Mucosa of descending colon (tissue), 3 donors: ENCODE measurements at places on chromosomes 6 and 20. TPM values are rescaled to one million over a fixed set of nuclear protein-coding genes. Genes with fewer than 3 reads are reported as not detected.

DNA sequence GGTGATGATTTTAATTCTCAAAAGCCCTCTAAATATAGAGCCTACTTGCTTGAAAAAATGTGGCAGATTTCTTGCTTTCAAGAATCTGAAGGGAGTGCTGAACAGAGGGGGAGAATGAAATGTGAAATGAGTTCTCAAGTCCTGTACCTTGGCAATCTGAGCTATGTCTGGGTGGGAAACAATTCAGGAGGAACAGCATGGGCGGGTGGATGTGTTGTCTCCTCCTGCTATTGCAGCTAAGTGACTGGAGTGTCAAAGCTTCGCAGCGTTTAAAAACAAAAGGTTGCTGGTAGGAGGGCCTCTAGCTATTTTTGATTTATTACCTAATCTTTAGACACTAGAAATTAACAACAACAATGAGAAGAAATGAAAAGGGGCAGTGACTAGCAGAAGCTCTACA, 102.5 kb upstream of the ARG1 start:
- DNase-seq = no peak

GRCh38 chr6:84554074-84554473, 210.3 kb downstream of the TBX18 start:
- no peak for DNase-seq

DNA sequence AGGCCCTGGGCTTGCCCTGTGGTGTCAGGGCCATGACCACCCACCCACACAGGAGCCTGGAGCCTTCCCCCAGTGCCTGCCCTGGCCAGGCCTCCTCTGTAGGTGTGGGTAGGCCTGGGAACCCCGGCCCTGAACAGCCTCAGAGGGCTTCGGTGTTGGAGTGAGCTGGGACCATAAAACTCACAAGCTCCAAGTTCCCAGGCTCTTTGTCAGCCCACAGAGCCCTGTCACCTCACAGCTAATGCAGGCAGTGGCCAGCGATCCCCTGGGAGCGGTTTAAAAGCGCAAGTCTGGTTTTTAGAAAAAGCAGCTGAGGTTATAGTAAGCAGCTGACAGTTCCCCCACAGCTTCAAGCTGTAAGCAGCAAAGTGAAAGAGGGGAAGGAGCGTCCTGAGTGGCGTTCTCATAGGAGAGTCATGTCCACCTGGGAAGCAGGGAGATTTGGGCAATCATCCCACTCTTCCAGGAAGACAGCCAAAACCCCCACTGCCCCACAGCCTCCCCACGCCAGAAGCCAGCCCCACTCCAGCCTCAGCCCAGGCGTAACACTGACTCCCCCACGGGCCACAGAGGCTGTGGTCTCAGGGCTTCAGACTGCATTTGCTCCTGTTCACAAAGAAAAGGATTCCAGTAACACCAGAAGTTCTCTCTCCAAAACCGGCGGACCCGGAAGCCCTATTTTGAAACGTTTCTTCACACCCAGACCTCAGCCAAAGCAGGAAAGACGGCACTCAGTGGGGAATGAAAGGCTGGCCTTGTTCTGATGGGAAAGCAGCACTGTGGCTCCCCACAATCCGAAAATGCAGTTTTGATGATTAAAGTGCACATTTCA, 34.3 kb upstream of the FOXC1 start:
- no peak for DNase-seq

DNA sequence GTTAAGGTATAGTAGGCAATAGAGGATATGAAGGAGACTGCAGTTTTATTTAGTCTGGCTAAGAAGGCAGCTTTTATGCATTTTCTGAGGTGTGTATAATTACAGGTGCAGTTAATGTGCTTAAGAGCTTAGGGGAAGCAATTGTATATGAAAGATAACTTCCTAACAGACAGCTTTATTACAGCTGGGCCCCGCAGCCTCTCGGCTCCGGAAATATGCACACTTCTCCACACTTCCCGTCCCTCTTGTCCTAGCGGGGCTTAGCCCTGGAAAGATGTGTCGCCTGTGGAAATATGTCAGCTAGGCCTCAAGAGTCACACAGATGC, 178.4 kb upstream of the ARID1B start:
- DNase-seq = no peak

DNA sequence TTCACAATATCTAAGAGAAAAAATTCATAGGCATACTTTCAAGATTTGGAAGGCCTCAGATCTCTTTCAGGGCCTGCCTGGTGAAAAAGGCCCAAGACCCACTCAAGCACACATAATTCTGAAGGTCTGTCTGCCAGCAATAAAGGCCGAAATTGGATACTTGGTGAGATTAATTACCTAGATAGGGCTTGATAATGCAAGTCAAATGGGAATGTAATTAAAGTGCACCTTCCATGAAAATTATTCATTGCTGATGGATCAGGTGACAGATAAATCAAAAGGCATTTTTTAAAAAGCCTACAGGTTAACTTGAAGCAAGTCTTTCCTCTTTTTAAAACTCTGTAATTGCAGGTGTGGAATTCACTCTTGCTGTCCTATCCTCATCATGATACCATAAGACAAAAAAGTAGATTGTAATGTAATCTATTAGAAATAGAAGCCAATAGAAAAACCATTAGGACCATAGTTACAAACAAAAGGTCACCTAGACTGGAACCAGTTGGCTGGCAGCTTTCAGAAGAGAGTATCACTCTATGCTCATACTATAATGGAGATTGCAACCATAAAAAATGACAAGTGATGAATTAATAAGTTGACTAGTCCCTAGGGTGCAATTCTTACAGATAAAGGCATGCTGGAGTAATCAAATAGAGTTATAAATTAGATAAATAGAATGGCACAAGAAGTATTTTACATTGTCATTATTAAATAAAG, 77.3 kb downstream of the EPHA7 start:
- no peak for DNase-seq

DNA sequence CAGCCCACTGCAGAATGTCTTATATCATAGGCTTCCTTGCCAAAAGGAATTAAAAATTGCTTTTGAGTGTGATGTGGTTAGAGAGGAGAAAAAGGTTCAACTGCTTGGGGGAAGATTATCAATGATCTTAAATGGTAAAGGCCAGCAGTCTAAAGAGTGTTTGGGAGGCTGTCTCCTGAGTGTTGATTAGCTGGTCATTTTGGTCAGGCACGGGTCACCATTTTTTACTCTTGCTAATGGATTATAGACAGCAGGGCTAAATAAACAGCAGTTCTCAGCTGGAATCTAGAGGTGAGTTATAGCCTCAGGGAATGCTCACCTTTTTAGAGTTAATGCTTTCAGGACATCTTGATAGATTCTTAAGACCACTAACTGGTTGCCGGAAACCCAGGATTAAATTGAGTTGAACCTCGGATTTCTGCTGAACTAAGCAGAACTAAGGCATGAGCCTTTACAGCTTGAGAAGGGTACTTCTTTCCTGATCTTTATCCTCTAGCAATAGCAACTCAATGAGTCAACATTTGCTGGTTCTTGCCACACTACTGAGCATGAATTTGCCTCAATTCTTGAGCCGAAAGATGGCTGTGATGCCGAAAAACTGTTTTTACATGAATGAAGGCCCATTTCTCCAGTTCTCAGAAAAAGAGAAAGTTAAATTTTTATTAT, 120.4 kb downstream of the LRRC1 start:
- DNase-seq = no peak

DNA sequence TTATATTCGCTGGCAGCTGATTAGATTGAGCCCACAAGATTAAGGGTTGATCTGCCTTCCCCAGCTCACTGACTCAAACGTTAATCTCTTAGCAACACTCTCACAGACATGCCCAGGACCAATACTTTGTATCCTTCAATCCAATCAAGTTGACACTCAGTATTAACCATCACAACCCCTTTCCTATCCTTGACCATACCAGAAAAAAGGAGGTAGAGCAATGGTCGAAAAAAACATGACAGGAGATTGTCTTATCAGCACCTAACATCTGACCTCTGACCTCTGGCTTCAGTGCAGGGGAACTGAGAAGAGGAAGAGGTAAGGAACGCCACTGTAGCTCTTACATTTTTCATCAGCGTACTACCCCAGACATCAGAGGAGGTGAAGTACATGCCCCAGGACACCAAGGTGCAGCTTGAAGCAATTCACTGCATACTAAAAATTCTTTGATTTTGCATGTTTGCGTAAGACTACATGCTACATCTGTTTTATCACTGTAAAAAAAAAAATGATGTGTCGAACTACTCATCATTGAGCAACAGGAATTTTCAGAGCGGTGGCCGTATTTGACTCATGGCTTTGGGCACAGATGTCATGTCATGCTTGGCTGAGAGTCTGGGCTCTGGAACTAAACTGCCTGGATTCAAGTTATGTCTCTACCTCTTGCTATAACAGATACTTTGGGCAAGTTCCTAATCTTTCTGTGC, 188.0 kb upstream of the TAB2 start:
- no peak for DNase-seq

DNA sequence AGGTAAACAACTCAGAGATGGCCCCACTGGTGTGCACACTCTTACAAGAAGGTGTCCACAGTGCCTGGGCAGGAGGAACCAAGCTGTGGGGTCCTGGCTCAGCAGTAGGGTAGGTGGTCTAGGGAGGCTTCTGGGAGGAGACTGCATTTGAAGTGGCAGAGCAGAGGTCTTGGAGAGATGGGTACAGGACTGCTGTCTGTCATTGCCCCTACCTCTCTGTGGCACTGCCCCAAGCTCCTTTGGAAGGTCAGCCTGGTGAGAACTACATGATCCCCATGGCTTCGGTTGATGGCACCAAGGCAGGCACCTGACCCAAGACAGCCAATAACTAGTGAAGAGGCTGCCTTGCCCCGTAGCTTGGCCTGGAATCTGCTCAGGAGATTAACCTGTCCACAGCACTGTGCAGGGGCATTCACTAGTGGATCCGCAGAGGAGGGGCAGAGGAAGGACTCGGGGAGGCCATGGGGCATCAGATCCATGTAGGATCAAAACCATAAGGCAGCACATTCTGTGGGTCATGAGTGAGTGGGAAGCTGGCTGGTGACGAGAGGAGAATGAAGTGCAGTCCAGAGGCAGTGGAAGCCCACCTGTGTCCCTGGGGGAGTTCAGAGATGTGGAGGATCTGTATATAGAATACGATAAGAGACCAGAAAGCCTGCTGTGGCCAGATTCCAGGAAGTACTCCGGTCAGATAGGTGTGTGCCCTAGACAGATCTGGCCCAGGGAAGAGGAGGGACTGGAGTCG, 162.0 kb downstream of the GRM4 start:
- peak; percentile 33 for DNase-seq

DNA sequence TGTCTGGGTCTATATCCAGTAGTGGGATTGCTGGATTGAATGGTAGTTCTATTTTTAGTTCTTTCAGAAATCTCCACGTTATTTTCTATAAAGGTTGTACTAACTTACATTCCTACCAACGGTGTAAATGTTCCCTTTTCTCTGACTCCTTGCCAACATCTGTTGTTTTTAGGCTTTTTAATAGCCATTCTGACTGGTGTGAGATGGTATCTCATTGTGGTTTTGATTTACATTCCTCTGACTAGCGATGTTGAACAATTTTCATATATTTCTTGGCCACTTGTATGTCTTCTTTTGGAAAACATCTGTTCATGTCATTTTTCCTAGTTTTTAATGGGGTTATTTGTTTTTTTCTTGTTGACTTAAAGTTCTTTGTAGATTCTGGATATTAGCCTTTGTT, 99.3 kb downstream of the BMP2 start:
- DNase-seq = no peak

DNA sequence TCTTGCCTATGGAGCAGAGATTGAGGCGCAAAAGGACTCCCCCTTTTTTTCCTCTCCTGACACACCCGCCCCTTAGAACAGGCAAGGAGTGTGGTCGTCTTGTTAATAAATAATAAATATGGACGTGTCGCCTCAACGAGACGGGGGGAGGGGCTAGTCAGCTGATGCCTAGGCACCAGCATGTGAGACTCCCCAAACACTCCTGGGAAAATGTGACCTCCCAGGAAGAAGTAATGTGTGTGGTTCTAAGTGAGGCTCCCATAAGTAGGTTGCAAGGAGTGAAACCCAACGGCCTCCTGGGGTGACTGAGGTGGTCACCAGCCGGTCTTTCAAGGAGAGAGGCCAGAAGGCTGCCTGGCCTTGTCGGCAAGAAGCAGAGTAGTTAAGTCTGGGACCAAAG, 1.1 kb upstream of the FAXC start:
- no peak for DNase-seq

DNA sequence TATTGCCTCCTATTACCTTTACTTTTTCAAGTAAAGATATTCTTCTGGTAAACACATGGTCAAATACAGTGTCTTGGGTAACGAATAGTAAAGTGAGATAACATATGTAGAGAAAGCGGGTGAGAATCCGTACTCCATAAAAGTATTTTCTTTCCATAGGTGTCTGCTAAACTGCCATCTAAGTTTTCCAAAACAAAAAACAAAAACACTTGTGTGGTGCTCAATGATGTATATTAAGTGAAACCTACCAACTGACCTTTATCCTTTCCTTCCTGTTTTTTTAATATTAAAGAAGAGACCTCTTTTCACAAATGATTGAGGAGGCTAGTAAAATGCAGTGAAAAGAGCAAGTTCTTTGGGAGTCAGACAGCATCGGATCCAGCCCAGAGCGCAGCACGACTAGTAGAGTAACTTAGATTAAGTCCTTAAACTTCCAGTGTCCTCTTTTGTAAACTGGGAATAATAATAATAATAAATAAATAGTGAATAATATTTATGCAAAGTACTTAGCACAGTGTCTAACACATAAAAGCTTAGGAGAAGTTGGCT, 437 bp upstream of the CDKAL1 start:
- DNase-seq = no peak

GRCh38 chr6:8000636-8001035, 63.6 kb downstream of the BLOC1S5 start:
- no peak for DNase-seq

GRCh38 chr20:48214601-48215000, 429.3 kb upstream of the SULF2 start:
- DNase-seq = no peak

GRCh38 chr6:49805246-49805645, 18.2 kb upstream of the PGK2 start:
- DNase-seq = no peak

GRCh38 chr6:144090384-144090783, 5.0 kb downstream of the SF3B5 start:
- no peak for DNase-seq

DNA sequence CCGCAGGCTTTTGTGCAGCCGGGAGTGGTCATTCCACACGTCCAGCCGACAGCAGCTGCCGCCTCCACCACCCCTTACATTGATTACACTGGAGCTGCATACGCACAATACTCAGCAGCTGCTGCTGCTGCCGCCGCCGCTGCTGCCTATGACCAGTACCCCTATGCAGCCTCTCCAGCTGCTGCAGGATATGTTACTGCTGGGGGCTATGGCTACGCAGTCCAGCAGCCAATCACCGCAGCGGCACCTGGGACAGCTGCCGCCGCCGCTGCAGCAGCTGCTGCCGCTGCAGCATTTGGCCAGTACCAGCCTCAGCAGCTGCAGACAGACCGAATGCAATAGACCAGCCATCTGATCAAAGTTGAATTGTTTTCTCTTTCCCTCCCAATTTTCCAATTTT, 10.6 kb downstream of the RBM24 start:
- no peak for DNase-seq

The FRK gene
- total RNA-seq = 25.8 TPM

The ALDH5A1 gene
- total RNA-seq = 5.9 TPM

The TRPC4AP gene
- total RNA-seq = 53.8 TPM

The DUSP22 gene
- total RNA-seq = 27.5 TPM

The BPIFA1 gene
- not detected for total RNA-seq

The RAD21L1 gene
- not detected for total RNA-seq

The ETV7 gene
- total RNA-seq = 2.8 TPM

The JPH2 gene
- 8.3 TPM for total RNA-seq
